ENCODE measurements at places on chromosomes 7 and 10.
A peak's percentile ranks its signal among the peaks of the same experiment; 100 is the strongest.

- DNase-seq: peak; percentile 38
Observed at GRCh38 chr10:14371581-14371980, 40.9 kb upstream of the FRMD4A start.

GRCh38 chr7:105011831-105012502 lies 2.0 kb upstream of the KMT2E start:
- peak; percentile 67 for DNase-seq

DNA sequence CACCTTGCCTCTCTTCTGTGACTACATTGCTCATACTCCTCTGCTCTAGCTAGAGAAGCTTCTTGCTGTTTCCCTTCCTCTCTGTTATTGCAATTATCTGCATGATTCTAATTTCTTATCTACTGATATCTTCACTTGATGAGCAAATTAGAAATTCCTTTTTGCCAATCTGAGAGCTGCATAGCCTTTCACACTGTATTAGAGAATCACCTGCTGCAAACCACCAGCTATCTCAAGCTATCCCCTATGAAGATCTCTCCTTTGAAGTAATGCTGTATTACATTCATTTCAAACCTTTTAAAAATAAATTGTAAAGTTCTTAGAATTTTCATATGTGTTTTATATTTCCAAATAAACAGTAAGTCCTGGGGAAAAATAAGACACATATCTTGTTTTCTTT lies 89.0 kb upstream of the ZNF804B start:
- no peak for DNase-seq

GRCh38 chr7:2440608-2441245 lies 35.5 kb downstream of the GRIFIN start:
- DNase-seq: no peak

GRCh38 chr7:15834446-15834845 lies 148.0 kb upstream of the MEOX2 start:
- no peak for DNase-seq

GRCh38 chr10:18399158-18399557 lies 252.2 kb downstream of the NSUN6 start:
- DNase-seq: no peak

- no peak for DNase-seq
Observed at GRCh38 chr7:78828317-78828716, 625.1 kb downstream of the MAGI2 start.

GRCh38 chr10:93190372-93190771 lies 116.7 kb downstream of the CYP26A1 start:
- DNase-seq: no peak

DNA sequence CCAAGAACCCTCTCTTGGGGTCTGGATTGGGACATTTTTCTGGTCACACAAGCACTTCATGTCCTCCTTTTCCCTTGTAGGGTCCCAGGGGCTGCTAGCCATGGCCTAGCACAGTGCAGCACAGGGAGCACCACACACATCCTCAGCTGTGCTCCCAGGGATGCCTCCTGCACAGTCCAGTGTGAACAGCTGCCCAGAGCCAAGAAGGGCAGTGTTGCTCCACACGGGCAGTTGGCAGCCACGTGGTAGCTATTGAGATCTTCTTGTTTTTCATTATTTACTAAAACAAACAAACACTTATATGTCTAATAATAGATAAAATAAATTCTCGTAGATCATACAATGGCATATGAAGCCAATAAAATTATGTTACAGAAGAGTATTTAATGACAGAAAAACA lies 13.9 kb upstream of the LANCL2 start:
- DNase-seq: peak; percentile 9

Measured in DMS53 (cell line).